ENCODE measurements at places on chromosomes 6 and 20.

DNA sequence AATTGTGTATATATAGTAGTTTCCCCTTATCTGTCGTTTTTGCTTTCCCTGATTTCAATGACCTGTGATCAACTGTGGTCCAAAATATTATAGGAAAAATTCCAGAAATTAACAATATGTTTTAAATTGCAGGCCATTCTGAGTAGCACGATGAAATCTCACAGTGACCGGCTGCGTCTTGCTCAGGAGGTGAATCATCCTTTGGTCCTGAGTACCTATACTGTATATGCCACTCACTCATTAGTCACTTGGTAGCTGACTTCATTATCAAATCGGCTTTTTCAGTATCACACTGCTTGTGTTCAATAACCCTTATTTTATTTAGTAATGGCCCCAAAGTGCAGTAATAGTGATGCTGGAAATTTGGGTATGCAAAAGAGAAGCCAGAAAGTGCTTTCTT lies 728.3 kb upstream of the EYS start:
- DNase-seq = no peak

- no peak for DNase-seq
These were observed 10.2 kb upstream of the DEFB113 start for GRCh38 chr6:49979584-49979983.

- no peak for DNase-seq
These were observed 19.3 kb downstream of the PSMB1 start for GRCh38 chr6:170533792-170534191.

DNA sequence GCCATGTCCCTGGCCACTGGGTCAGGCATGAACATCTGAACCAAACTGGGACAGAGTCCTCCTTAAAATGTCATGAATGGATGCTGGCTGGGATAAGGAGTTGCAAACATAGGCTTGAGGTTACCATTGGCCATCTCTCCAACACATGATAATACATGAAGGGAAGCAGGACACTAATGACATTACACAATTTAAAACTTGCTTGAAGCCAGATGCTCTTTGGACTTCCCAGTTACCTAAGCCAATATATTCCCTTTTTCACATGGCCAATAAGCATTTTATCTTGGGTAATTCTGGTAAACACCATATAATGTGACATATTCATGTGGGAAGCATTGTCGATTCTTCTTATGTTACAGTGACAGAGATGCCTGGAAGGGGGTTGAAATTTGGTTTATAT lies 148.0 kb upstream of the PLN start:
- DNase-seq = no peak

GRCh38 chr6:31927242-31927862 lies at the start of gene C2:
Gene C2 (plus strand): TSS chr6:31927717. CDS start chr6:31927753, 36 bp downstream.
- DNase-seq = no peak

Measured in pulmonary artery endothelial cell (primary cell).